Activated T-helper 17 cell treated with anti-CD3 and anti-CD28 coated beads, Interleukin-2, amount 50 U/mL, for 72 hours (primary cell): ENCODE measurements at places on chromosomes 7 and 10. TPM values are rescaled to one million over a fixed set of nuclear protein-coding genes. Genes with fewer than 3 reads are reported as not detected.

The MSRB2 gene
- 6.0 TPM for total RNA-seq

The C10orf90 gene
- 0.19 TPM for total RNA-seq

DNA sequence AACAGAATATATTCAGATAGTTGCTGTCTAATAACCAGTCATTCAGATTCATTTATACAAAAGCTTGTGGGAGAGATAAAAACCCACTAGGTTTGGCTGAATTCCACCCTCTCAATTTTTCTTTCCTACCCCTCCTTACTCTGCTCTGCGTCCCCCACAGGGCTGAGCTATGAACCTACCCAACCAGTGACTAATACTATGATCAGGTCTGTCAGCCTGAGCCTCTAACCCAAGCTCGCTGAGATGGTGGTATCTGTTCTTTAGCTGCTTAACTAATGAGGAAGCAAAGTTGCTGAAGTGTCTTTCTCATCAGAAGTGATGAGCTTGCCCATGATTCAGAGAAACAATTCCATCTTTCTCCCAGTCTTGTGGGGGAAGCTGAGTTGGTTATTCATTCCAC is 248.7 kb upstream of the GPR26 start:
- ATAC-seq = no peak

DNA sequence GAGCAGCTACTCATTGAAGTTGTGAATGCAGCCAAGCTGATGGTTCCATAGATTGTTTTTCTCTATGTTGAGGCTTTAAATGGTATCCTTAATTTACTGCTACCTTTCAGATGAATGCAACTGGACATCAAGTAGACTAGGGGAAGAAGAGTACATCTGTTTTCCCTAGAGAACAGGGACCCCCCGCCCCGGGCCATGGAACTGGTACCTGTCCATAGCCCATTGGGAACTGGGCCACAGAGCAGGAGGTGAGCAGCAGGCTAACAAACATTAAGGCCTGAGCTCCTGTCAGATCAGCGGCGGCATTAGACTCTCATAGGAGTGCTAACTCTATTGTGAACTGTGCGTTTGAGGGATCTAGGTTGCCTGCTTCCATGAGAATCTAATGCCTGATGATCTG is 391.3 kb downstream of the AUTS2 start:
- ATAC-seq = no peak

DNA sequence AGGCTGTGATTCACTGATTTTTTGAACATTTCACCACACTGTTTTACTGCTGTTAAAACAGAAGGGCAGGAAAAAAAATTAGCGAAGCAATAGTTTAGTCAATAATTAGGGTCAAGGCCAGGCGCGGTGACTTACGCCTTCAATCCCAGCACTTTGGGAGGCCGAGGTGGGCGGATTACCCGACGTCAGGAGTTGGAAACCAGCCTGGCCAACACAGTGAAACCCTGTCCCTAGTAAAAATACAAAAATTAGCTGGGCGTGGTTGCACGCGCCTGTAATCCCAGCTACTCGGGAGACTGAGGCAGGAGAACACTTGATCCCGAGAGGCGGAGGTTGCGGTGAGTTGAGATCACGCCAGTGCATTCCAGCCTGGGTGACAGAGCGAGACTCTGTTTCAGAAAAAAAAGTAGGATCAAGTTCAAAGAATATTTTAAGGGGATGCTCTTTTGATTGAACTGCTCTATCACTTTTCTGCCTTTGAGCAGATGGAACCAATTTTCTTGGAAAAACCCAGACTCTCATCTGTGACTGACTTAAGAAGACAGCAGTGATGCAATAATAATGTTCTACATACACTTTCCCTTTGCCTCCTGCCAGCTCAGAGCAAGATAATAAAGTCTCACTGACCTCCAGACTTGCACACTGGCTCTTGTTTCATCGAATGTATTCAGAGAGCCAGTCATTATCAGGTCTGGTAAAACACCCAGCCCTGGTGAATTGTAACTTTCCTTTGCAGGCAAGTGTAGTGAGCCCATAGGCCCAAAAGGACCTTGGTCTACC is 1.6 kb upstream of the PPA1 start:
- no peak for ATAC-seq

- ATAC-seq = no peak
Measured at GRCh38 chr7:11358637-11359036, 385.0 kb downstream of the PHF14 start.

GRCh38 chr10:17808971-17809841 is at the start of gene MRC1:
MRC1 (plus strand) TSS chr10:17809348; CDS start chr10:17809466, 118 bp downstream.
- ATAC-seq = peak; percentile 18

The OR2A7 gene
- total RNA-seq = 0.80 TPM

DNA sequence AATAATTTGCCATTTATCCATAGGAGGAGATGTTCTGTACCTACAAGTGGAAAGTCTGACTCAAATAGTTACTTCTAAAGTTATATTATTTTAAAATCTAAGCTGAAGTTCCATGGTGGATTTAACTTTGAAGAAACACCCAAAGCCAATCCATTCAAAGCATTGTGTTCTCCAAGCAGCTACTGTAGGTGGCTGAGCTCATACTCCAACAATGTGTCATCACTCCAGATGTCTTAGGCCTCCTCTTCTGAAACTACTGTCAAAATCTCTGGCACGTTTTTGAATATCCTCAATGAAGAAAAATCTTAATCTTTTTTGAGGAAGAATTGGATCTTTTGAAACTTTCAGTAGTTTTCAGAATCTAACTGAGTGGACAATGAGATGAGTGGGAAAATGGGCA is 169.1 kb downstream of the PTEN start:
- no peak for ATAC-seq

DNA sequence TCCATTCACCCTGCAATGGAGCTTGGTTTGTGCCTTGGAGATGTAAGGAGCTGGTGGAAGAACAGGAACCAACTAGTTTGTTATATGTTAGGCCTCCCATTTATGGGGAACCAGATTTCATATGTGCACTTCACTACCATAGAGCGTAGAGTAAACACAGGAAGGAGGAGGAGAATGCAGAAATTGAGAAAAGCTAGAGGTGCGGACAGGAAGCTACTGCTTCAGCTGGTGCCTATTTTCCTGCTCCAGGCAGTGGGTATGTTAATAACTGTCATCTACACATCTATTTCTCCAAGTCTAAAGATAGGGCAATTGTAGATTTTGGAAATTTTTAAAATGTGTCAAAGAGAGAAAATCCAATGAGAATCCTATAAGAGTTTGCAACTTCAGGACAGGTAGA is 482.2 kb downstream of the PLXDC2 start:
- ATAC-seq = no peak

DNA sequence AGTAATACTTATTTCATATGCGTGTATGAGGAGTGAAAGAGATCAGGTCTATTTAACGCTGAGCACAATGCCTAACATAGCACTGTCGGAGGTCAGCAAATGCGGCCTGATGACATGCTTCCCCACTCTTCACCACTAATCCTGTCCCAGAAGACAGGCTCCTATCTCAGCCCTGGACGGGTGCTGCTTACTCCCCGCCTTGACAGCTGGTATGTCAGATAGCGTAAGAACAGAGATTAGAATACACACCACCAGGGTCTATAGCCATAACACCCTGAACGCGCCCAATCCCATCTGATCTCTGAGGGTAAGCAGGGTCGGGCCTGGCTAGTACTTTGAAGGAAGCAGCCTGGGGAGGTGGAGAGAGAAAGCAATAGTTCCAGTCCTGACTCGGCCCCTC is 32.3 kb upstream of the TM9SF3 start:
- no peak for ATAC-seq

GRCh38 chr10:49139846-49140195 is 6.0 kb upstream of the FAM170B start:
- ATAC-seq = peak; percentile 84

The SPDYE6 gene
- total RNA-seq = not detected

GRCh38 chr7:157439149-157439548 is 102.3 kb downstream of the DNAJB6 start:
- ATAC-seq = no peak

DNA sequence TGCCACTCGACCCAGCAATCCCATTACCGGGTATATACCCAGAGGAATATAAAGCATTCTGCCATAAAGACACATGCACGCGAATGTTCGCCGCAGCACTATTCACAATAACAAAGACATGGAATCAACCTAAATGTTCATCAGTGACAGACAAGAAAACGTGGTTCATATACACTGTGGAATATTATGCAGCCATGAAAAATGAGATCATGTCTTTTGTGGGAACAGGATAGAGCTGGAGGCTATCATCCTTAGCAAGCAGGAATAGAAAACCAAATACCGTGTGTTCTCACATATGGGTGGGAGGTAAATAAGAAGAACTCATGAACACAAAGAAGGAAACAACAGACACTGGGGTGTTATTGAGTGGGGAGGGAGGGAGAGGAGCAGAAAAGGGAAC is 84.7 kb downstream of the SLC16A9 start:
- ATAC-seq = no peak

GRCh38 chr7:129875745-129876411 is 76.9 kb downstream of the UBE2H start:
- ATAC-seq = no peak

DNA sequence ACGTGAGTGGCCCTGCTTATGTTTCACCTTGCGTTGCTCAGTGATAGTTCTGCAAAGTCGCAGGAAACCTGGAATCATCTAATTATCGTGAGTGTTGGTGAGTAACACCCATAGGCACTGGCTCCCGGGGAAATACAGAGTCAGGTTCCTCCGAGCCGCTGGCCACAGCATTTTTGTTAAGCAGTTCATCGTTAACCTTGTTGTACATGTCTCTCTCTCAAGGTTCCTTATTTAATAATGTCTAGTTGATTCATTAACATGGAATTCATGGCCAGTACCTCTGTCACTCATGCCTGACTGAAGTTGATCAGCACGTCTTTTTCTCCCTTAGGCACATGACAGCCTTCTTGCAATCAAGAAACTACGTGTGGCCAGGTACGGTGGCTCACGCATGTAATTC is 3.1 kb upstream of the ZFAND2A start:
- ATAC-seq = no peak

DNA sequence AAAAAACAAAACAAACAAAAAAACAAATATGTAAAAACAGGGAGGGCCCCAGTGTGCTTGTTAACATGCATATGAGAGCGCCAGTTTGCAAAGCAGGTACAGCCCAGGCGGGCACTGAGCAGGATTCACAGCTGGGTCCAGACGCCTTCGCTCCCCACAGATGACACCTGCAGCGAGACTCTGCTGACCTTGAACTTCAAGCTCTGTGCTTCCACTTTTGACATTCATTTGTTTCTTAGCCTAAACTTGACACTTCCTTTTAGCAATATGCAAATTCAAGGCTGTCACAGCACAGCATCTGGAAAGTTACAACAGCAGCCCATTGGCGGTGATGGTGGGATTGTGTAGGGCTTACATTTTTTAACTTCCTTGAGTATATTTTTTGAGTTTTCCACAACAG is 88.8 kb upstream of the TNS3 start:
- ATAC-seq = no peak

- ATAC-seq = no peak
Measured at GRCh38 chr10:7662522-7662921, 4.2 kb downstream of the ITIH5 start.

The SH2D4B gene
- total RNA-seq = 0.11 TPM

- ATAC-seq = no peak
Measured at GRCh38 chr10:48464121-48464870, 140.6 kb downstream of the ARHGAP22 start.

The CPEB3 gene
- 2.1 TPM for total RNA-seq

The PRSS37 gene
- total RNA-seq = not detected

DNA sequence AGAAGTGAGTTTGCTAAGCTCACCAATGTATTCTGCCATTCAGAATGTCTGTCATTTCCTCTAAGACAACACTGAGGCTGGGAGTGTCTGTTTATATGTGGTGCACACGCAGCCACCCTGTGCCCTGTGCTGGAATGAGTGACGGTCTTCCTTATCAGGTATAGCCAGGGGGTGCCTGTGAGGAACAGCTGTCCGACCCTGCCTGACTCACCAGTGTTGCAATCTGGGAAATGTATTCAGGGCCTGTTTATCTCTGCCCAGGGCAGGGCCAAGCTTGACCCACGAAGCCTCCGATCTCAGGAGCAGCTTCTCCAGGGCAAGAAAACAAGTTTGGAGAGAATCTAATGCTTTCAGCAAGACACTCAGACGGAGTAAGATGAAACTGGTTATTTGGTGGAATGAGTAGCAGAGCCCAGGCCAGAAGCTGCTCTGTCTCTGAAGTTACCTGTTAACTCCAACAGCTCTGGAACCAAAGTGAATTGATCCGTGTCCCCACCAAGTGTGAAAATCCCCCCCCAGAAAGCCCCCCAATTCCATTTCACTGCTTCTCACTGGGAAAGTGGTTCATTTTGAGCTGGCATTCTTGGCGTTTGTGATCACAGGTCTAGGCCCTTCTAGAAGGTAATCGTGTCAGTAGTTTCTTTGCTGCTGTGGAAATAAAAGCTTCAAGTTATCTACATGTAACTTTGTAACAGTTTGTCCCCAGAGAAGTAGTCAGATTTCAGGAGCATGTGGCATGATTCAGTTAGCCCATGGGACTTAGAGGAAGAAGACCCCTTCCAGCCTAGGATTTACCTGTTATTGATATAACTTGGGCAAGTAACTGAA is 6.1 kb upstream of the UBE2H start:
- no peak for ATAC-seq

- ATAC-seq = no peak
Measured at GRCh38 chr7:128120116-128120515, 88.9 kb upstream of the LRRC4 start.

DNA sequence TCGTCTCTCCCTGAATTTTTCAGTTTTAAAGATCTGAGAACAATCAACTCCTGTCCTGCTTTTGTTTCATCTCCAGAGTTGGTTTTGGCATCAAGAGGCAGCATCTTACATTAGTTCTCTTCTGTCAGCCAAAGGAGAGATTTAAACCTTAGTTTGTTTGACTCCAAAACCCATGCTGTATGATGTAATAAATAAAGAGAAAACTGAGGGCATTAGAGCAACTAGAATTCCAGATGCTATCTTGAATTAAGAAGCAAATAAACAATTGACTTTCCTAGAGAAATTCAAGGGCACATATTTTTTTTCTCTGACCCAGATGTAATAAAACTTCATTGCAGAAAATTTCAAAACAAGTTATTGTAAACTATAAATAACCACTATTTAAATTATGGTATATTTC is 54.4 kb downstream of the INHBA start:
- no peak for ATAC-seq

GRCh38 chr7:43481902-43482678 is 100.8 kb upstream of the STK17A start:
- no peak for ATAC-seq

GRCh38 chr10:1620803-1621202 is 116.5 kb downstream of the ADARB2 start:
- ATAC-seq = peak; percentile 51

- ATAC-seq = no peak
Measured at GRCh38 chr10:42948040-42948439, 128.8 kb upstream of the RET start.
